ENCODE measurements at places on chromosomes 5 and 9.

- no peak for DNase-seq
Measured at GRCh38 chr5:91245871-91246270, 137.2 kb downstream of the ARRDC3 start.

DNA sequence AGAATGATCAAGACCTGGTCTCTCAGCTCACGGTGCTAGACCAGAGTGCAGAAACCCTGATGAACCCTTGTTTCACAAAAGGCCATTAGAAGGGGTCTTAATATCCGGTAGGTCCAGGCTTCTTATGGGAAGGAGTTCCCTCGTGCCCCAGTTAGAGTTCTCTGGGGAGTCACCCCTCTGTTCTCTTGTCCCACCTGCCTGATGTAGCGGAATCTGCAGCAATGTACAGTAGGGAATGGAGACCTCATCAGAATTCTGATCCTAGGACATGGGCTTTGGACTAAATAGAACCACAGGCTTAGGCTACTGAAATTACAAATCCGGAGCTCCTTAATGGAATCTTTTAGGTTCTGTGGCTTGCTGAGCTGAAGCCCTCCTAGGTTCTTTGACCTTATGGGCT lies 243.6 kb upstream of the IRX2 start:
- no peak for DNase-seq

DNA sequence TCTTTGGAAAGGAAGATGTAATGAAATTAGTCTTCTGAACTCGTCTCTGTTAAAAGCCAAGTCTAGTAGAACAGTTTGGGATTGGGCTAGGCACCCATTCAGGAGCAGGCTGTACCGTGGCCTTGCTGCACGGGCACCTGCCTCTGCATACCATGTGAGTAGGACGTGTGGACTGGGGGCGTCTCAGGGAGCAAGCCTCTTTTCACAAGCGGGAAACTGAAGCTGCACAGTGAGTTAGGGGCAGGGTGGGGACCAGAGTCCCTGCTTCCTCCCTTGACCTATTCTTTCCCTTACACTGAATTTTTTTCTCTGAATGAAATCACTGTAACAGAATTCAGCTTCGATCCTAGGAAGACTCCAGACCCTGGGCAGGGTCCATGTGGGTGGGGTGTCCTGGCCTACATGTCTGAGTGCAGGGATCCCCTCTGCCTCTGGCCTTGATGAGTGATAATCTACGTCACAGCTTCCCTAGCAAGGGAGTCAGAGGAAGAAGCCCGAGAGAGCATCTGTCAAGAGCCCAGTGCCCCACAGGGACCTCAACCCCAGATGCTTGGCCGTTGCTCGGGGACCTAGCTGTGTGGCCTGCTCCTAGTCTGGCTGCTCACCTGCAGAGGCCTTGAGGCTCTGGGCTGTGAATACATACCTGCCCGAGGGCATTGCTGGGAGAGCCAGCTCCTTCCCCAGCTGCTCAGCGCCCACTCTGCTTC lies 15.1 kb downstream of the PHF2 start:
- no peak for DNase-seq

GRCh38 chr9:39588500-39589137 lies 233.2 kb downstream of the SPATA31A1 start:
- no peak for DNase-seq

DNA sequence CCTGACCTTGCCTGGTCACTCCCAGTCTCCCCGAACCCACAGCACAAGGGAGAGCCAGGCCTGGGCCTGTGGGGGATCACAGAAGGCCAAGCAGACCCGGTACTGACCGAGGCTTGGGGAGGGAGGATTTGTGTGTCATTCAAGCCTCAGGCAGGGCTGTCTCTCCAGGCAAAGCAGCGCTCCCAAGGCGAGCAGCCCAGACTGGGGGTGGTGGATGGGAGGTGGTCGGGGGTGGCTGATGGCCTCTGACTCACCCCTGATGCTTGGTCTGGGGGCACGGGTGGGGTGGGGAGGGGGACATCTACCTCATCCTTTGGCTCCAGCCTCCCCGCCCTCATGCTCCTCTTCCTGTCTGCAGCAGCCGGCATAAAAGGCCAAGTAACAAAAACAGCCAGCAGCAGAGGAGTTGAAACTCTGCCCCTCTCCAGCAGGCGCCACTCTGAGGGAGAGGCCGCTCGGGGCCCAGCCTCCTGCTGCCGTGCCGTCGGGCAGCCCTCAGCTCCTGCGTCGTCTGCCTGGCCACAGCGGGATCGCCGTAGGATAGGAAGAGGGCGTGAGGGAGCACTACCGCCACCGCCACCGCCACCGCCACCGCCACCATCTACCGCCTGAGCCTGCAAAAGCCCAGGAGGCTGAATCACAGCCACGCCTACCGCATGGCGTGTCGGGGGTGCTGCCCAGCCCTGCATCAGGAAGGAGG lies 166.0 kb downstream of the OLFM1 start:
- DNase-seq, result no peak

DNA sequence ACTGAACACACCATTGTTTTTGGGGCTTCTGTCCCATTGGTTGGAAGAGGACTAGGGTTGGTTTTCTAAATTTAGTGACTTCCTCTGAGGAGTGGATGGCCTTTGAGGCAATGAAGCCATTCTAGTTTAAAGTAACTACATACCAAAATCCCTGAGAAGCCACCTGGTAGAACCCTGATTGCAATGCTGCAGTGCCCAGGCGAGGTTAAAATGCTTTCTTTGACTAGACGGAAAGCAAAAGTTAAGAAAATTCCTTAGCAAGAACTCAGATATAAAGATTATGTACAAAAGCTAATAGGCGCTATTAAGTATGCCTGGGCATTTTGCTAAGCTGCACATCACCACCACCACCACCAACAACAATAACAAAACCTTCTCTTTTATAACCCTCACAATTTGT lies 20.6 kb downstream of the GLRX start:
- no peak for DNase-seq

DNA sequence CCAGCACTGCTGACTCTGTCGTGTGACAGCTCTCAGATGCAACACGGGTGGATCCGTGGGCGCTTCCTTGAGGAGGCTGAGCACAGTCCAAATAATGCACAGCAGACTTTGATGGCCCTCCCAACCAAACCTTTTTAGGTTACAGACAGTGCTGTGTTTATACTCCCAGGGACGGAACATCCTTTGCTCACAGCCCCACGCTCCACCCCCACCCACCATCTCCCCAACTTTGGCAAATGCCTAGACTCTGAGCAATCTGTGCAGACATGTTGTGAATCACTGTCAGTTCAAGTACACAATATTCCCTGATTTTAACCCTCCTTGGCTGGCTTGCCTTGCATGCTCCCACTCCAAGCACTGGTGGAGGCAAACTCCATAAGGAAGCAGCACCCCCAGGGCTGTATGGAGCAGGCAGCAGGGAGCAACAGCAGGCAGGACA lies 324.6 kb downstream of the MLLT3 start:
- DNase-seq, result no peak

GRCh38 chr9:90219548-90220118 lies 423.0 kb downstream of the DIRAS2 start:
- no peak for DNase-seq

DNA sequence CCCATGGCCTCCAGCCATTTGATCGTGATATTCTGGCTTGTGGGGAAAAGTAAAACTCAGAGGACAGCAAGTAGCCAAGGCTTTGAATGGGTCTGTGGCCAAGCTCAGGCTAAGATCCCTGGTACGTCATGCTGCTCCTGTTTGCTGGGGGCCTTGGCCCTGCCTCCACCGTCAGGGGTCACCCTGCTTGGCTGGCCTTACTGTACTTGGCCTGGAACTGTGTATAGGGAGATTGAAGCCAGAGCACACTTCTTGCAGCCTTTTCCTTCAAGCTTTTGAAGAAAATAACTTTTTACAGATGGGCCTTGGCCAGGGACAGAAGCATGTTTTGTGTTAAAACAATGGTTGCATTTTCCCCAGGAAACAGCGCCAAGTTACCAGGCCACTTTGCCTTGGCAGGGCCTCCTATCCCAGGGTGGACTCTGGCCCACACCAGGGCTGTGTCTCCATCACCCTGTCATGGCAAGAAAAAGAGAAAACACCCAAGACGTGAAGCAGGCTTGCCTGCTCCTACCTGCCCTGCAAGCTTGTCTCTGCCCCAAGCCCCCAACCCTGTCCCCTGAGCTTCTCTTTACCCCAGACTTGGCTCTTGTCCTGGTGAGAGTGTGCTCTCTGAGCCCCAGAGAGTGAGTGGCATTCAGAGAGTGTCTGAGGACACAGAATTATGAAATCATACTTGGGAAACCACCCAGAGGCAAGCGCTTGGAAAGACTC lies 286.9 kb downstream of the GADD45G start:
- no peak for DNase-seq

DNA sequence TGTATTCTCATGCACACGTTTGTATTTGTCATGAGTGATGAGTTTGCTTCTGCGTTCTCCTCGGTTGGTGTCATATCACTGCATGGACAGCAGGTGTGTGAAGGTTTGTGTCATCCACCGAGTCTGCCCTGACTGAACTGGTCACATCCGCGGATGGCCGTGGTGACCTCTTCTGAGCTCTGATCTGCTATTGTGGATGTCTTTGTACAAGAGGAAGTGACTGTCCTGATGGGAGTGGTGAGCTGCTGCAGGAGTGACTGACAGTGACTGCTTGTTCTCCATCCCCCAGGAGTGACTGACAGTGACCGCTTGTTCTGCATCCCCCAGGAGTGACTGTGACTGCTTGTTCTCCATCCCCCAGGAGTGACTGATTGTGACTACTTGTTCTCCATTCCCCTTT lies 69.9 kb downstream of the EHMT1 start:
- DNase-seq, result no peak

DNA sequence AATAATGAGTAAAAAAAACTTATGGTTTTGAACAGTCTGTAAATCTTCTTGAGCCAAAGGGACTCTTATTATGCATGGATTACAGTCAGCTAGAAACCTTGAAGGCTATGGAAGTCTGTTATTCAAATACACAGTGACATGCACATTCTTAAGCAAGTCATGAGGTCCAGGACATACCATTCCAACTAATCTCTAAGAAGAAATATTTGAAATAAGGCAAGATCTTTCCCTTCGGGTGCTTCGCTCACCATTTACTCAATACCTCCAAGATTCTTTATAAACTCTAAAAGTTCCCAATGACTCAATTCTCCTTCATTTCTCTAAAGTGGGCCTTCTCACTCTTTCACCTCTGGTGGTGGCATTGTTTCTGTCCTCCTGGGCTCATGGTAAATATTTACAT lies 811.0 kb downstream of the NR2F1-AS1 start:
- DNase-seq, result no peak

DNA sequence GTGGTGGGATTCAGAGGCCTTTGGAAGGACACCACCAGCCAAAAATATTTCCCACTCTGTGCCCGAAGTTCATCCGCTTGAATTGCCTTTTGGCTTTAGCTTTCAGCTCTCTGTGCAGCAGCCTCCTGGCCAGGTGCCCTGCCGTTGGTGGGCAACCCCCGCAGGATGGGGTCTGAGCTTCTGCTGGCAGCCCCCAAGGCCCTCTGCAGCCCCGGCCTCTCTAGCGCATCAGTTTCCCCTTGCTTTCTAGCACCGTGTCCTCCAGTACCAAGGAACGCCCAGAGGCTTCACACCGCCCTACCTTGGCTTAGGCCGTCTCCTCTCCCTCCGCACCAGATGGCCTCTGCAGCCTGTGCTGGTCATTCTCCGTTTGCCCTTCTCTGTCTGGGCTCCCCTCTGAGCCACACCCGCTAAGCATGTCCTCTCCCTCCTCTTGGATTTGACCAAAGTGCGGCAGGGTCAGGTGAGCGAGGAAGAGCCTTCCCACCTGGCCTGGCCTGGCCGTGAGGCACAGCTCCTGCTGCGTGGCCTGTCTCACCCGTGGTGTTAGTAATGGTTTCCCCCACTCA lies 4.2 kb upstream of the TSC1 start:
- DNase-seq, result no peak

DNA sequence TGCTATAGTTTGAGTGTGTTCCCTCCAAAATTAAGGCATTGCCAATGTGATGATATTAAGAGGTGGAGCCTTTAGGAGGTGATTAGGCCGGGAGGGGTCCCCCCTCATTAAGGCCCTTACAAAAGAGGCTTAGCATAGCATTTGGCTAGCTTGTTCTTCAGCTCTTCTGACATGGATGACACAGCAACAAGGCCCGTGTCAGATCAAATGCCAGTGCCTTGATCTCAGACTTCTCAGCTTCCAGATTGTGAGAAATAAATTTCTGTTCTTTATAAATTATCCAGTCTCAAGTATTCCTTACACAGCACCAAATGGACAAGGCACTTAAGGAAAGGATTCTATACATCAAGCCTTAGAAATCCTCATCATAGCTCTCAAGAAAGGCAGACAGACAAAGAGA lies 31.8 kb downstream of the SLC38A9 start:
- DNase-seq, result no peak

DNA sequence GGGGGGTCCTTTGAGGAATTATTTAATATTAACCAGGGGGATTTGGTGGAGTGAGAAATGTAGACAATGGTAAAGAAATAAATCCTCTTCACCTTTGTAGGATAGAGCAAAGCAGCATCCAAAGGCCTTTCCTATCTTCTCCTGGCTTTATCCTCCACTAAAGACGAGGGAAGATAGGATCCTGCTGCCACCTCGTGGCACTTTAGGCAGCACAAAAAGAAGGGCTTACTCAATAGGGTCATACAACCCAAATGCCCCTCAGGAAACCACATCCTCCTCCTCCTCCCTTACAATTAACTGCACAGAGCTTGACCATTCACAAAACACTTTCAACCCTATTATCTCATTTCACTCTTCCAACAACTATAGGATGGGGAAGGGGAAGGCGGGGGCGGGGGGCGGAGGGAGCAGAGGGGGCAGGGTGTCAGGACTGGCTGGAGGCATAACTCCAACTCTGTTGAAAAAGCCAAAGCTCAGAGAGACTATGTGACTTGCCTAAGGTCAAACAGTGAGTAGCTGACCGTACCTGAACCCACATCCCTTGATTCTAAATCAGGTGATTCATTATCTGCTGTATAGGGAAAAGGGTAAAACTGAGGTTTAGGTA lies 45.4 kb upstream of the MYOT start:
- no peak for DNase-seq

DNA sequence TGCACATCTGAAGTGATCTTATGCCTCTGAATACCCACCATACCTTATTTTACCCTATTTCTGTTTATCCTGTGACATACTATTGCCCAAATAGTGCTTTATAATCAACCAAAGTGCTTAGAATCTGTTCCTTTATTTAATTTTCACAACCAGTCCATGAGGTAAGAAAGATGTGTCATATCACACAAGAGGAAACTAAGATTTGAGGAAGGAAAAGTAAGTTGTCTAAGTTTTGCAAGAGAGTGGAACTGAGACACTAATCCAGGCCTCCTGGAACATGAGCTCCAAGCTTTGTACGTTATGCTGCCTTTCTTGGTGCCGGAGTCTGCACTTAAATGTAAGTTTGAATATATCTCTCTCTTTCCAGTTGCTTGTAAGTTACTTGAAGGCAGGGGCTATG lies 17.2 kb downstream of the KDM3B start:
- DNase-seq, result no peak

GRCh38 chr9:112050544-112051475 lies 124.3 kb downstream of the SUSD1 start:
- no peak for DNase-seq

GRCh38 chr9:136422876-136423275 lies 12.4 kb downstream of the PMPCA start:
- DNase-seq, result no peak

GRCh38 chr5:147983742-147984141 lies 77.4 kb upstream of the C5orf46 start:
- no peak for DNase-seq

Data from NCI-H1930 (cell line).